CD4-positive, alpha-beta T cell (primary cell): ENCODE measurements at places on chromosomes 2 and 18. TPM values are rescaled to one million over a fixed set of nuclear protein-coding genes. Genes with fewer than 3 reads are reported as not detected.
A peak's percentile ranks its signal among the peaks of the same experiment; 100 is the strongest.

DNA sequence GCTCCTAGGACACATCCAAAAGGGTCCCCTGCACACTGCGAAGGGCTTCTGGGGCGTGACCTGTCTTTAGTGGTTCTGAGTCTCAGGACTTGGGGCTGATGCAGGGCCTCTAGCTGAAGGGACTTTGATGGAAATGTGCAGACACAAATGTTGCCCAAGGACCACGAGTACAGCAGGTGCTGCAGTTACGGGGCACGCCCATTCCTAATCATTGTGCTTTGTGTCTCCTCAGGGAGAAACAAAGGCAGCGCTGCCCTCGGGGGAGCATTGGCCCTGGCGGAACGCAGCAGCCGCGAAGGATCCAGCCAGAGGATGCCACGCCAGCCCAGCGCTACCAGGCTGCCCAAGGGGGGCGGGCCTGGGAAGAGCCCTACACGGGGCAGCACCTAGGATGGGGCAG, 8.0 kb downstream of the TUBA3E start:
- no peak overlapping the region for H3K27ac ChIP-seq
- no peak for DNase-seq
- H3K4me1 ChIP-seq, result no peaks in the 10 kb centered on the region
- H3K4me3 ChIP-seq, result no peak overlapping the region
- no peaks in the 10 kb centered on the region for H3K27me3 ChIP-seq
- H3K36me3 ChIP-seq, result peaks cover 2% of the 10 kb centered on the region

Gene XPO1
- 118 TPM for total RNA-seq

DNA sequence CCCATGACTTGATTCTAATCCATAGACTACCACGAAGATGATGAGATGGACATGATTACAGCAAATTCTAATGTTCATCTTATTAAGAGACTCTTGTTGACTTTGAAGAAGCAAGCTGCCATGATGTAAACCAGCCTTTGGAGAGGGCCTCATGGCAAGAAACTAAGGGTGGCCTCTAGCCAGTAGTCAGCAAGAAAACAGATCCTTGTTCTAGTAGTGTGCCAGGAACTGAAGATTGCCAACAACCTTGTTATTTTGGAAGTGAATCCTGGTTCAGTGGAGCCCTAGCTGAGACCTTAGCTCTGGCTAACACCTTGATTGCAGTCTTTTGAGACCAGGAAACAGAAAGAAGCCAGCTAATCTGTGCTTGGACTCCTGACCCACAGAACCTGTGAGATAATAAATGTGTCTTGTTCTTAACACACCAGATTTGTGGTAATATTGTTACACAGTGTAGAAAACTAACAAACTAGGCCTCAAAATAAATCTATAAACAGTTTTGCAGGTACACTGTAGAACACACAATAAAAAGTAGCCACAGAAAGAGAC, 10.0 kb downstream of the PHOSPHO2 start:
- no peak for DNase-seq
- no peak overlapping the region for H3K27ac ChIP-seq
- H3K4me1 ChIP-seq, result no peaks in the 10 kb centered on the region
- no peaks in the 10 kb centered on the region for H3K27me3 ChIP-seq

Gene DLX2
- not detected for total RNA-seq

Gene INPP5D
- 141 TPM for total RNA-seq

Gene TACR1
- total RNA-seq, result not detected

- no peaks in the 10 kb centered on the region for H3K27me3 ChIP-seq
- no peaks in the 10 kb centered on the region for H3K4me1 ChIP-seq
- H3K4me3 ChIP-seq, result no peak overlapping the region
- no peak overlapping the region for H3K27ac ChIP-seq
- no peaks in the 10 kb centered on the region for H3K36me3 ChIP-seq
- DNase-seq, result no peak
Measured at GRCh38 chr2:29073933-29074332, 390 bp downstream of the PCARE start.

DNA sequence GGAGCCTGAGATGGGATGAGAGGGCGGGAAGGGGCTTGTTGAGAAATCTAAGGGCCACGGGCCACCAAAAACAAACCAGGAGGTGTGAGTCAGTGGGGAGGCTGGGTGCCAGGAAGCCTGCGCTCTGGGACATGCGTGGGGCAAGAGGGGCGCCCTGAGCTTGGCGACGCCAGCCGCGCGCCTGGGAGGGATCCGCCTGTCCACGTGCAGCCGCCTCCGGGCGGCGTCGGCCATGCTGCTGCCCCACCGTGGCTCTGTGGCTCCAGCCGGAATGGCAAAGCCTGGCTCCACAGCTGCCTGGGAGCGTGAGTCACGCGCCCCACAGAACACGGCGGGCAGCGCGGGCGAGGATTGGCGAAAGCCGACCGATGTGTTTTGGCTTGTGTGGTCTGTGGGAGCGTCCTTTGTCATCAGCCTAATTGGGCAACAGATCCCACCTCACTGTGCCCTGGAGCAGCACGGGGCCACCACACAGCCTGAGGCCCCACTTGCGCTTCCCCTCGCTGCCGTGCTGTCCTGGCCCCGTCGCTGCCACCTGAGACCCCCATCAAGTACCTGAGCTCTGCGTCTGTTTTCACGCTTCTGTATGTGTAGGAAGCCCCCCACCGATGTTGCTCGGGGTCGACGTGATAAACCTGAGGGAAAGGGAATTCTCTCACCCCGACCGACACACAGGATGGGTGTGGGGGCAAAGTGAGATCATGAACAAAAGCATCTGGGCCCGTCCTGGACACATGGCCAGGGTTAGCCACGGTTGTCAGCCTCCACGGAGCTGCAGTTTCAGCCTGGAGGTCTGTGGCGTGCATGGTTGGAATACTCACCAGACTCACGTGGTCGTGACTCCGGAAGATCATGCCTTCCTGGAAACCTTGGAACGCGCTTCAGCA, 80.5 kb downstream of the NFATC1 start:
- peaks cover 52% of the 10 kb centered on the region for H3K36me3 ChIP-seq
- H3K27ac ChIP-seq, result no peak overlapping the region
- H3K4me1 ChIP-seq, result peaks cover 11% of the 10 kb centered on the region

DNA sequence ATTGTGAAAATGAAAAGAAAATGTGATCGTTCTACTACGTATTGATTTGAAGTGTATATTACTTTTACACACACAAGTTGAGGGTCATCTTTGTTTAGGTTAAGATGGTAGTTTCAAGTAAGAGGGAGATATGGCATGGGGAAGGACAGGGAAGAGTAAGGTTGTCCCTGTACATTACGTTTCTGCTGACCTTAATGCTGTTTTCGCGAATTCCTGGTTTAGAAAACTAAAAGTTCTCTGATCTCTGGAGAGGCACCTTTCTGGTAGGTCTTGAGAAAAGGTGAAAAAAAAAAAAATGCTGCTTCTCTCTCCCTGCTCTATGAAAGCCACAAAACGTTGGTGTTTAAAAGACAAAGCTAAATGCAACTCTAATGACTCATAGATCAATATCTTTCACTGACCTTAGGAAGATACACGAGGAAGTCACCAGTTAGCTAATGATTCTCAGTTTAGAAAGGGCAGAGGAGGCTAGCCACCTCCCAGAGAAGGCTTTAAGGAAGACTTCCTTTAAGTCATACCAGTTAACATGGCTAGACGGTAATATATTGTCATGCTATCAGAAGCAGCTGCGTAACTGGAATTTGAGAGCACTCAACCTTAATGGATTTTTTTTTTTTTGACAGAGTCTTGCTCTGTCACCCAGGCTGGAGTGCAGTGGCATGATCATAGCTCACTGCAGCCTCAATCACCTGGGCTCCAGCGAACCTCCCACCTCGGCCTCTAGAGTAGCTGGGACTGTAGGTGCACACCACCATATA, 13.2 kb downstream of the TXNDC2 start:
- H3K27ac ChIP-seq, result no peak overlapping the region
- H3K36me3 ChIP-seq, result no peaks in the 10 kb centered on the region
- no peak overlapping the region for H3K4me3 ChIP-seq
- H3K4me1 ChIP-seq, result no peaks in the 10 kb centered on the region
- DNase-seq, result no peak
- no peaks in the 10 kb centered on the region for H3K27me3 ChIP-seq

Gene TMEM198
- total RNA-seq, result 0.91 TPM

DNA sequence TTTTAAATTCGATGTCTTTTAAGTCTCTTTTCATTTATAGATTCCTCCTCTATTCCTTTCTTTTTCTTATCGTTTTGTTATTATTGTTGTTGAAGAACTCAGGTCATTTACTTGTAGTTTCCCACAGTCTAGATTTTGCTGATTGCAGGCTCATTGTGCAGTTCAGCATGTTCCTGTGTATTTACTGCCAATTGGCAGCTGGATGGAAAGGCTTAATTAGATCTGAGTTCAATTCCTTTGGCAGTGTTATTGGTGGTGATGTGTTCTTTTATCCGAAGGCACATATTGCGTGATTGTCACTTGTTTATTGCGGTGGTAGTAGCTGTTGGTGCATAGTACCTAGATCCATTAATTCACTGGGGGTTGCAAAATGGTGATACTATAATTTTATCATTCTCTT, 180.7 kb downstream of the BABAM2 start:
- H3K4me1 ChIP-seq, result no peaks in the 10 kb centered on the region
- DNase-seq, result no peak
- H3K4me3 ChIP-seq, result no peak overlapping the region
- H3K36me3 ChIP-seq, result no peaks in the 10 kb centered on the region
- H3K27ac ChIP-seq, result no peak overlapping the region
- H3K27me3 ChIP-seq, result no peaks in the 10 kb centered on the region

GRCh38 chr2:149468636-149469035, 118.9 kb downstream of the MMADHC start:
- no peak overlapping the region for H3K4me3 ChIP-seq
- H3K4me1 ChIP-seq, result no peaks in the 10 kb centered on the region
- no peaks in the 10 kb centered on the region for H3K27me3 ChIP-seq
- H3K27ac ChIP-seq, result no peak overlapping the region
- H3K36me3 ChIP-seq, result no peaks in the 10 kb centered on the region
- no peak for DNase-seq

Gene DSG1
- not detected for total RNA-seq

- DNase-seq, result no peak
- H3K36me3 ChIP-seq, result no peaks in the 10 kb centered on the region
- H3K4me3 ChIP-seq, result no peak overlapping the region
- no peaks in the 10 kb centered on the region for H3K27me3 ChIP-seq
- no peak overlapping the region for H3K27ac ChIP-seq
Measured at GRCh38 chr2:101983486-101983885, 8.3 kb upstream of the IL1R2 start.

DNA sequence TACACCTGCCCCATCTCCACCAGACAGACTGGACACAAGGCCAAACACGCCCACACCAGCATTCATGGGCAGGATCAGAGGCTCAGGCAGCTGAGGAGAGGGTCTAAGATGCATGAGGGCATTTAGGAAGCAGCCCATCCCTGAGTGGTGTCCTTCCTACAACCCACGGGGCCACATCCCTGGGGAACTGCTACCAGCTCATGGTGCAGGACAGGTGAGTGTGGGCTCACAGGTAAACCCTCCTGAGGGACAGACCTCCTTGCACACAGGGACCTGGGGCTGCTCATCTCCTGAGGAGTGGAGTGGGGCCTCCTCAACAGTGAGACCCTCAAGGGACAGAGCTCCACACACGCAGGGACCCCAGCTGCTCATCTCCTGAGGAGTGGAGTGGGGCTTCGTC, 14.6 kb downstream of the PARD6G start:
- H3K4me1 ChIP-seq, result no peaks in the 10 kb centered on the region
- H3K27me3 ChIP-seq, result no peaks in the 10 kb centered on the region
- no peaks in the 10 kb centered on the region for H3K36me3 ChIP-seq
- no peak overlapping the region for H3K4me3 ChIP-seq
- H3K27ac ChIP-seq, result no peak overlapping the region
- DNase-seq, result no peak

GRCh38 chr2:67295851-67296250, 101.3 kb upstream of the ETAA1 start:
- no peak overlapping the region for H3K27ac ChIP-seq
- H3K4me3 ChIP-seq, result no peak overlapping the region
- H3K27me3 ChIP-seq, result no peaks in the 10 kb centered on the region
- no peaks in the 10 kb centered on the region for H3K4me1 ChIP-seq
- H3K36me3 ChIP-seq, result no peaks in the 10 kb centered on the region
- no peak for DNase-seq

- H3K27me3 ChIP-seq, result no peaks in the 10 kb centered on the region
- H3K36me3 ChIP-seq, result no peaks in the 10 kb centered on the region
- no peak overlapping the region for H3K4me3 ChIP-seq
- DNase-seq, result no peak
- H3K27ac ChIP-seq, result peak overlapping the region; percentile 27
- H3K4me1 ChIP-seq, result peaks cover 64% of the 10 kb centered on the region
Measured at GRCh38 chr2:95077861-95078603, 43.6 kb downstream of the MRPS5 start.

Gene TCF23
- total RNA-seq, result not detected

- H3K4me1 ChIP-seq, result peaks cover 77% of the 10 kb centered on the region
- DNase-seq, result no peak
- H3K36me3 ChIP-seq, result peaks cover 44% of the 10 kb centered on the region
- peak overlapping the region; percentile 39 for H3K27ac ChIP-seq
- H3K27me3 ChIP-seq, result no peaks in the 10 kb centered on the region
Measured at GRCh38 chr2:233063269-233063975, 3.3 kb downstream of the INPP5D start.

DNA sequence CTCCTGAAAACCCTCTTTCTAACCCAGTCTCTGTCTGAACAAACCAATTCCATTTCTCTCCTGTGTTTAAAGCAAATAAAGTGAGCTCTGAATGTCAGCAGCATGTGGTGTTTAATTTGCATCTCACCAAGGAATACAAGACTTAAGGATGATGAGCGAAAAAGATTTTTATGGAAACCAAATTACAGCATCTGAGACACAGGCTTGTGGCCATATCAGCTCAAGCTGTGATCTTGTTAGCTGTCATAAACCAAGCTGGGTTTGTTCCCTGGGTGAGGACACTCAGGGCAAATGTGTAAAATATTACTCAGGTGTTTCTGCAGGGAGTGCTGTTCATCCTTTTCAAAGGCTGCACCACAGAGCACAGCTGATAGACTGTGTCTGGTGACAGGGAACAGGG, 129.3 kb upstream of the REV1 start:
- no peaks in the 10 kb centered on the region for H3K36me3 ChIP-seq
- DNase-seq, result no peak
- no peaks in the 10 kb centered on the region for H3K27me3 ChIP-seq
- no peak overlapping the region for H3K27ac ChIP-seq

DNA sequence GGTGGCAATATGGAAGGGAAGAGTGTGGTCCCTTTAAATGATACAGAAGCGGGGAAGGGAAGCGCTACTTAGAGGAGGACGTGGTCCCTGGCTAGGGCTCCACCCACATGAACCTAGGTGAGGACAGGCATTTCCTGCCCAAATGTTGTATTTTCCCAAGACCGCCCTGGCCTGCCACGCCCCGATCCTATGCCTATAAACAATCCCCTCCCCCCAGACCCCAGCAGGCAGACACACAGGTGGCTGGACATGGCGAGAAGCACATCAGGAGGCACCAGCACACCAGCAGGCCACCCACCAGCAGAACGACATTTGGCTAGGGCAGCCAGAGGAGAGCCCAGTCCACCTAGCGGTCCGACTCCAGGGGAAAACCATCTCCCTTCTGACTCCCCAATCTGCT, 47.2 kb downstream of the METTL8 start:
- no peak overlapping the region for H3K4me3 ChIP-seq
- H3K27me3 ChIP-seq, result no peaks in the 10 kb centered on the region
- no peaks in the 10 kb centered on the region for H3K4me1 ChIP-seq
